ENCODE measurements at places on chromosomes 1 and 21. TPM values are rescaled to one million over a fixed set of nuclear protein-coding genes. Genes with fewer than 3 reads are reported as not detected.

DNA sequence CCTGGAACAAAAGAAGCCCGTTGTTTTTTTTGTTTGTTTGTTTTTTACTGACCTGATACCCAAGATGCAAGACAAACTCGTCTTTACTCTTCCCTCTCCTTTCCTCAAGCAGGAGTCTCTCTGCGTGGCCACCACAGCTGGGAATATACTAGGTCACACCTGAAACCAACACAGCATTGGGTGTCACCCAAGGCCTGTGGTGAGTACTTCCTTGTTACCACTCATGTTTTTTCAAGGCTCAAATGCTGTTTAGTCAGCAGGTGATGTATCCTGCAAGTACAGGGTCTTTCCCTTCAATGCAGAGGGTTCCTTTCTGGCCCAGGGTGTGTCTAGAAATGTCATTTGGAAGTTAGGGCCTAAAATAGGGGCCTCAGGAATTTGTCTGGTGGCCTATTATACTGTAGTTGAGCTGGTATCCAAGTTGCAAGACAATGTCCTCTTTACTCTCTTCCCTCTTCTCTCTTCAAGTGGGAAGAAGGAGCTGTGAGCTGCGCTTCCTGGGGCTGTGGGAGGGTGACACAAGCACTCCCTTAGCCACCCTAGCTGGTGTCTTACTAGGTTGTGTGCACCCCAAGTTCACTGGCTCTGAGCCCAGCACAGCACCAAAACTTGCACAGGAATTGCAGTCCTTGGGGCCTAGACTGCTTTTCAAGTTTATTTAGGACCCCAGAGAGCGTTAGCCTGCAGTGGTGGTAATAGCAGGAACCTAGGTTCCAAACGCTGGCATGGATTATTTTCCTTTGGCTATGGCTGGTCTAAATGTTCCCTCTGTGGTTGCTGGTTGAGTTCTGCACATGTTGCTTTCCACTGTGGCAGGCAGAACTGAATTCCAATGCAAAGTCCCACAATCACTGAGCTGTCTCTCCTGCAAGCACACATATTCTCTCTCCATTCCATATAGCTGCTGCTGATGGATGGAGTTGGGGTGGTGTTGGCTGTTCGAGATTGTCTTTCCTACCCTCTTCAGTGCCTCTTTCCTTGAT lies 91.4 kb upstream of the LYPLAL1 start:
- H3K27me3 ChIP-seq = peaks cover 5% of the 10 kb centered on the region
- no peak for DNase-seq
- H3K27ac ChIP-seq = no peak overlapping the region
- no peaks in the 10 kb centered on the region for H3K4me1 ChIP-seq
- H3K4me3 ChIP-seq = no peak overlapping the region

DNA sequence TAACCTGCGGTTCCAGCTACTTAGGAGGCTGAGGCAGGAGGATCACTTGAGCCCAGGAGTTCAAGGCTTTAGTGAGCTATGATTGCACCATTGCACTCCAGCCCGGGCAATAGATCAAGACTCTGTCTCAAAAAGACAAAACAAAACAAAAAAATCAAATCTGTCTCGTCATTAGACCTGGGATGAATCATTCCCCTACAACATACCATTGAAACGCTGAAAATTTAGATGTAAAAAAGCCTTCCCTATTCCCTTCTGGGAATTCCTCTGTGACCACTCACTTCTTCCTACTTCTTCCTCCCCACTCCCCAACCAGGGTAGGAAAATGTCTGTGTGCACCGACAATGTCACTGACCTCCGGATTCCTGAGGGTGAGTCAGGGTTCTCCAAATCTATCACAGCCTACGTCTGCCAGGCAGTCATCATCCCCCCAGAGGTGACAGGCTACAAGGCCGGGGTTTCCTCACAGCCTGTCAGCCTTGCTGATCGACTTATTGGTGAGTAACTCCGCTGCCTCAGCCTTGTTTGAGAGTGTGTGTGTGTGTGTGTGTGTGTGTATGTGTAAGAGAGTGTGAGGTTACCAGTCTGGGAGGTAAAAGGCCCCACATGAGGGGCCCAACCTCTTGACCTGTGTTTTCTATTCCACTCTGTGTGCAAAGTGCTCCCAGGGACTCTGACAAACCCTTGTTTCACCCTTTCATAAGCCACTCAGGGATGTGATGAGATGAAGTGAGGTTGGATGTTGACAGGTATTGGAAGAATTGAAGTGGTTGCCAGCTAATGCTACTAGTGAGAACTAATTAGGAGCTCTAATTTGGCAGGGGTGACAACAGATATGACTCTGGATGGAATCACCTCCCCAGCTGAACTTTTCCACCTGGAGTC lies 16.3 kb upstream of the SARS1 start:
- no peak for DNase-seq
- H3K4me1 ChIP-seq = peaks cover 12% of the 10 kb centered on the region
- peaks cover 2% of the 10 kb centered on the region for H3K36me3 ChIP-seq
- H3K27me3 ChIP-seq = no peaks in the 10 kb centered on the region

Gene KCNE2
- total RNA-seq = not detected

- H3K27me3 ChIP-seq = no peaks in the 10 kb centered on the region
- peaks cover 13% of the 10 kb centered on the region for H3K4me1 ChIP-seq
- DNase-seq = no peak
- peaks cover 29% of the 10 kb centered on the region for H3K36me3 ChIP-seq
- H3K4me3 ChIP-seq = no peak overlapping the region
Measured at GRCh38 chr1:62800281-62800680, 16.3 kb downstream of the ATG4C start.

GRCh38 chr1:199109160-199109559 lies 470.3 kb downstream of the PTPRC start:
- peaks cover 12% of the 10 kb centered on the region for H3K4me1 ChIP-seq
- H3K27ac ChIP-seq = no peak overlapping the region
- DNase-seq = no peak
- H3K4me3 ChIP-seq = no peak overlapping the region
- no peaks in the 10 kb centered on the region for H3K36me3 ChIP-seq

- peak; percentile 25 for DNase-seq
- H3K27me3 ChIP-seq = peaks cover 61% of the 10 kb centered on the region
- H3K4me3 ChIP-seq = no peak overlapping the region
Measured at GRCh38 chr1:13960375-13960987, 260.5 kb downstream of the PRDM2 start.

GRCh38 chr1:1182491-1183220 lies 9.0 kb downstream of the TTLL10 start:
- DNase-seq = no peak
- H3K4me1 ChIP-seq = peaks cover 8% of the 10 kb centered on the region
- H3K36me3 ChIP-seq = no peaks in the 10 kb centered on the region
- no peak overlapping the region for H3K4me3 ChIP-seq
- H3K27me3 ChIP-seq = no peaks in the 10 kb centered on the region

Gene CTH
- 4.3 TPM for total RNA-seq

DNA sequence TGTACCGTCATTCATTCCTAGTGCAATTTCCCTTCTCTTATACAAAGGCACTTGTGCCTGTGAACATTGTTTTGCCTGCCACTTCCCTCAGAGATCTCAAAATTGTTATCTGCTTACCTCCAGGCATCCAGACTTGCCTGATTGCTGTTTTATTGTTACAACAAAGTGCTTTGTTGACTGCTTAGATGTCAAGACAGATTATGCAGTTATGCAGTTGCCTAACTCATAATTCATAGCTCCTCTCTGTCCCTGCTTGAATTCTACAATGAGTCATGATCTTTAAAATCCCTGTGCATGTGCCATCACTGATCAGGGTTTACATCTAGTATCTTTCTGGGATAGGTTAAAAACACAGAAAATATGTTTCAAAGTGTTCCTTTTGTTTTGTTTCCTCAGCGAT lies 24.5 kb downstream of the CXADR start:
- H3K27me3 ChIP-seq = peaks cover 24% of the 10 kb centered on the region
- DNase-seq = no peak
- H3K27ac ChIP-seq = no peak overlapping the region
- no peak overlapping the region for H3K4me3 ChIP-seq
- H3K36me3 ChIP-seq = no peaks in the 10 kb centered on the region

GRCh38 chr1:65958561-65959350 lies 166.1 kb downstream of the PDE4B start:
- no peaks in the 10 kb centered on the region for H3K4me1 ChIP-seq
- no peak overlapping the region for H3K4me3 ChIP-seq
- H3K27me3 ChIP-seq = no peaks in the 10 kb centered on the region
- DNase-seq = peak; percentile 75

GRCh38 chr1:199322278-199322677 lies 683.4 kb downstream of the PTPRC start:
- H3K4me3 ChIP-seq = no peak overlapping the region
- DNase-seq = no peak
- H3K4me1 ChIP-seq = no peaks in the 10 kb centered on the region
- H3K27ac ChIP-seq = no peak overlapping the region
- peaks cover 6% of the 10 kb centered on the region for H3K27me3 ChIP-seq
- H3K36me3 ChIP-seq = peaks cover 4% of the 10 kb centered on the region

DNA sequence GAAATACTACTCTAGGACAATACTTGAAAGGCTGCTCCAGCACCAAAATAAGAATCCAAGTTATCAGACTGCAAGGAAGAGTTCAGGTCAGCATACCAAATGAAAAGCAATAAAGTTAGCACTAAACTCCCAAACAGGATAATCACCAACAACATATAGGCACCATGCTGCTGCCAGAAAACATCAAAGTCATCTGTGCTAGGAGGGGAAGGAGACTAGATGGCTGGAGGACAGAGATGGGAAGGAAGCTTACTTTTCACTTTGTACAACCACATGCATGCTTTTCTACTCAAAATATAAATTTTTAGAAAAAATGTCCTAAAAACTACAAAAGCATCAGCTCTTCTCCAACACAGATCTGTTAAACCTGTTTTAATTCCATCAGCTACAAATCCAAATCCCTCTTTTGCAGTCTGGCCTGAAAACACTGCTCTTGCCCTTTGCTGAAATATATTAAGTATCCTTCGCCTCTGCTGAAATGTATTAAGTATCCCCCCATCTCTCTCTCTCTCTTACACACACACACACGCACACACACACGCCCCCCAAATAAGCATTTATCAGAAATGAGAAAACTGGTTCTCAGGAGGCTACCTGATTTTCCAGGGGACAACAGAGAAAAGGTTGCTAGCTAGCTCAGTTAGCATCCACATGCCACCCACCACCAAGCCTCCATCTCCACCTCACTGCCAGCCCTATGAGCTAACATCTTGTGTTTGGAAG lies 1.5 kb downstream of the GATAD2B start:
- no peaks in the 10 kb centered on the region for H3K27me3 ChIP-seq
- H3K4me1 ChIP-seq = peaks cover 60% of the 10 kb centered on the region
- DNase-seq = no peak
- peak overlapping the region; percentile 89 for H3K4me3 ChIP-seq
- peak overlapping the region; percentile 94 for H3K27ac ChIP-seq

DNA sequence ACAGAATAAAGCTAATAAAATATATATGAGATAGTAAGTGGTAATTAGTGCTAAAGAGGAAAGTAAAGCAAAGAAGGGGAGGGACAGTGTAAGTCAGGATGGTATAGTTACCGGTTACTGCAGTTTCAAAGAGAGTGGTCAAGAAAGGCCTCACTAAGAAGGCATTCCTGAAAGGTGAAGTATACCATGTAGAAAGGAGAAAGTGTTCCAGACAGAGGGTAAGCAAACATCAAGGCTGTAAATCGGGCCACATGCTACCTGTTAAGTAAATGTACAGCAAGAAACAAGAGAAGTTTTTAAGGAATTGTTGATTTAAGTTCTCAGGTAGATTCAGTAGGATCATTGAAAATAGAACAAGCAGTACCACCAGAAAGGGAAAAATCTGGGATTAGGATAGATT lies 9.7 kb downstream of the DESI2 start:
- H3K27ac ChIP-seq = no peak overlapping the region
- no peaks in the 10 kb centered on the region for H3K27me3 ChIP-seq
- H3K4me3 ChIP-seq = no peak overlapping the region
- no peak for DNase-seq
- H3K4me1 ChIP-seq = peaks cover 28% of the 10 kb centered on the region

DNA sequence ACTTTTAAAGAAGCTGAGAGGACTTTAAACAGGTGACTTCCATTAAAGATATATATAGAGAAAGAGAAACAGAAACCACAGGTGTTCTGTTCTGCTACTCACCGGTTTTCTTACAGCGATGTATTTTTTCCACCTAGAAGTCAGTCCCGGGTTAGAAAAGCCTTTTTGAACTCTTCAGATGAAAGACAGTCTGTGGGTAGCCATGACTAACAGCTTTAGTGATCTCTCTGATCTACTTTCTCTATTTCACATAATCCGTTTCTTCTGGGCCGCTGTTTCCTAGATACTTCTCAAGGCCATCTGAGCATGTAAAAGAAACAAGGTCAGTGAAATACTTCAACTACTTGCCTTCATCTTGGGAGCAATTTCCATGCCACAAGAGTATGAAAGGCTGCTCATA lies 25.1 kb downstream of the WDR64 start:
- H3K27ac ChIP-seq = peak overlapping the region; percentile 85
- no peaks in the 10 kb centered on the region for H3K27me3 ChIP-seq

Gene KRTAP12-2
- total RNA-seq = not detected

- peaks cover 39% of the 10 kb centered on the region for H3K27me3 ChIP-seq
- no peak overlapping the region for H3K4me3 ChIP-seq
- no peak overlapping the region for H3K27ac ChIP-seq
- DNase-seq = no peak
Measured at GRCh38 chr1:3350506-3351261, 103.8 kb upstream of the ARHGEF16 start.

Gene ANKRD35
- total RNA-seq = not detected

- no peaks in the 10 kb centered on the region for H3K36me3 ChIP-seq
- no peak for DNase-seq
- H3K4me1 ChIP-seq = no peaks in the 10 kb centered on the region
Measured at GRCh38 chr1:7717748-7718368, 53.2 kb upstream of the VAMP3 start.

DNA sequence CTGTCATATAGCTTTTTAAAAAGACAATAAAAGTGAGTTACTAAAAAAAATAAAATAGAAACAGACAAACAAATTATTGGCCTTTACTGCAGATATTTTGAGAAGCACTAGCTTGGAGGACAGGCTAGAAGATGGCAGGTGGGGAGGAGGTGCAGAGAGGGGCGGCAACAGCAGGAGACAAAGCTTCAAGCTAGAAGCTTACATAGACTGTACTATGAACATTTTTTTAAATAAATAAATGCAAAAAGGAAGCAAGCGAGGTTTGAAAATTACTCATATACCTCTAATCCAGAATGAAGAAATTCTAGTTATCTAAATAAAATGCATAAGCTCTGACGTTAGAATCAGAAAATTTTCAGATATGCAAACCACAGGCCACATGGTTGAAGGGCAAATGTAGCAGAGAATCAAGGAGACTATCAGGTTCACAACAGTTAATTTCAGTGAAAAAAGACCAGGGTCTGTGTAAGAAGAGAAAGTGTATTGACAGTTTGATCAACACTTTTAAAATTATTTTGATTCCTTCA lies 54.9 kb downstream of the NRIP1 start:
- H3K27ac ChIP-seq = peak overlapping the region; percentile 69
- no peak for DNase-seq
- H3K4me3 ChIP-seq = no peak overlapping the region

GRCh38 chr1:86703696-86704457 lies 499 bp upstream of the SH3GLB1 start:
- DNase-seq = peak; percentile 33
- H3K27me3 ChIP-seq = no peaks in the 10 kb centered on the region
- peaks cover 42% of the 10 kb centered on the region for H3K4me1 ChIP-seq
- H3K36me3 ChIP-seq = peaks cover 4% of the 10 kb centered on the region
- peak overlapping the region; percentile 97 for H3K27ac ChIP-seq
- peak overlapping the region; percentile 92 for H3K4me3 ChIP-seq

Measured in naive thymus-derived CD8-positive, alpha-beta T cell (primary cell).